ENCODE measurements at places on chromosomes 7 and 10.

- peak; percentile 42 for DNase-seq
Observed at GRCh38 chr10:112951359-112952281, 1.6 kb downstream of the TCF7L2 start.

DNA sequence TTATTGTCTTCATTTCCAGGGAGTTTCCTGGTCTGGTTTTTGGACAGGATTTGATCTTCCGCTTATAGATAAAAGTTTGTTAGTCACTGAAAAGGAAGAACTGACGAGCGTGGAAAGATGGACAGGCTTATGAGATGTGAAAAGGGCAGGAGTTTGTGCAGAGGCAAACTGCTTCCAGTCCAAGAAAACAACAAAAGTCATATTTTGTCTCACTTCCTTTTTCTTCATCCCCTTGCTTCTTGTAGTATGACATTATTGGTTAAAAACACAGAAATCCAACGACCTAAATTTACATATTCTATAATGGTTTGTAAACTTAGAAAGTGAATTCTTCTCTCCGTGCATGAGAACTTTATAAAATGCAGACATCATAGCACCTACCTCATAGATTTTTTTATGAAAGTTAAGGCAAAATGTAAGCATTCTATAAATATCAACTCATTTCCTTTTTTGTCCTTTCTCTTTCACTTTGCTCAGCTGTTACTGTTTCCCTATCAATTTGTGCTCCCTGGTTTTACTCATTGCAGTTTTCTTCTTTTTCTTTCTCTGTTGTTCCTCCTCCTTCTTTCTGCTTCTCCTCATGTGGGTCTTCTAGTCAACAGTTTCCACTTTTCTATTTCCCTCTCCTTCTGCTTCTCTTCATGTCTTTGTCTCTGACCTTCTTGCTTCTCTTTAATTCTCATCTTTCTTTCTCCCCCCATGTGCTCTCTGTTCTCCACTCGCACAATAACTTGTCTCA, 370.2 kb downstream of the ARL4A start:
- no peak for DNase-seq

DNA sequence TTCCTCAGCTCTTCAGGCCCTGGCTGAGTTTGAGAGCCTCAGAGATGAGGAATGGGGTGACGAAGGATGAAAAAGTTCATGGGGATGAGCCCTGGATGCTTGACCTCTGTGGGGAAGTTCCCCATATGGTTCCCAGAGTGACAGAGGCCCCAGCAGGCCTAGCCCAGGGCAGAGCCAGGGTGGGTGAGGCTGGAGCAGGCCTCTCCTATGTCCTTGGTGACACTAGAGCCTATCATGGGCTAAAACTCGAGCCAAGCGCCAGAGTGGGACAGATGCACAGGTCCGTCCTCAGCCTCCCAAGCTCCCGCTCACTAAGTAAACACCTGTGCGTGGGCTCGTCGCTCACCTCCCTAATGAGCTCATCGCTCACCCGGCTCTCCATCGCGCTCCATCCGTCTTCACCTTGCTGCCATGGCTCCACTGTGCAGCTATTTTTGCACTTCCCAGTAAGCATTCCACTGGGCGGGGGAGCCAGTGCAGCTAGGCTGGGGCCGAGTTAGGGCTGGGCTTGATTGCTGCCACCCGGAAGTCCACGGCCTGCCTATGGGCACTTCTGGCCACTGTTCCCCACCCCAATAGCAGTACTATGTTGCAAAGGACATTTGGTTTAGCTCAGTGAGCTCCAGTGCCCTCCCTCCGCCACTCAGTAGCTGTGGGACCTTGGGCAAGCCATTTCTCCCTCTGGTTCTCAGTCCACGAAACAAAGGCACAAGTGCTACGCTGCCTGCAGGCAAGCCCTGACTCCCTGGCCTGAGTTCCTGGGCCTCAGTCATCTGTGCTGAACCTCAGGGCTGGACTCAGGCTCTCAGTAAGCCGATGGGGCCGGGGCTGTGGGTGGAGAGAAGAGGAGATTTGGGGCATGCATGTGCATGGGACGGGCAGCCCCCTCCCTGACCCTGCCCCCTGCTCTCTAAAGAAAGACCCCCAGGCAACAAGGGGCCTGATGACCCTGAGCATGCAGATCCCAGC, 117.3 kb upstream of the PCBD1 start:
- no peak for DNase-seq

GRCh38 chr10:58856508-58857240, 319.8 kb upstream of the PHYHIPL start:
- DNase-seq: no peak

DNA sequence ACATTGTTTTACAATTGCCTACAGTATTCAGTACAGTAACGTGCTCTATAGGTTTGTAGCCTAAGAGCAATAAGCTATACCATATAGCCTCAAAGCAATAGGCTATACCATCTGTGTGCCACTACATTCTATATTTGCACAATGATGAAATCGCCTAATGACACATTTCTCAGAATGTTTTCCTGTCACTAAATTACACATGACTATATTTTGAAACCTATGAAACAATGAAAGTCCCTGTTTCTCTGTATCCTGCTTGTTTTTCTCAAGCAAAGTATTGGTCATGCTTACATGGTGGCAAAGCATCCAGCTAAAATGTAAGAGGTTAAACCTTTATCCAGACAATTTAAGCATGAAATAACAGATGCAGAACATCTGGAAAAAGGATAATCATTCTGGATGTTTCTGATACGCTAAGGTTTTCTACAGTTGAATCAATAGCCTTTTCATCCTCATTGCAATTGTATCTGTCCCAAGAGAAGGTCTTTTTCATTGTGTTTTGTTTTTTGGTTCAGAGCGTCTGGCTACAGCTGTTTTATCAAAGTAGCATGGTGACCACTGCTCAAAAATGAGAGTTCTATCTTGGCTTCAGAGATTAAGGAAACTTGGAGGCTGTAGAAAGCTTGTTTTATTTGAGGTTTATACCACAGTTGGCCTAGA, 81.7 kb downstream of the CSTF2T start:
- DNase-seq: no peak

GRCh38 chr7:22445853-22446252, 54.1 kb downstream of the STEAP1B start:
- no peak for DNase-seq

DNA sequence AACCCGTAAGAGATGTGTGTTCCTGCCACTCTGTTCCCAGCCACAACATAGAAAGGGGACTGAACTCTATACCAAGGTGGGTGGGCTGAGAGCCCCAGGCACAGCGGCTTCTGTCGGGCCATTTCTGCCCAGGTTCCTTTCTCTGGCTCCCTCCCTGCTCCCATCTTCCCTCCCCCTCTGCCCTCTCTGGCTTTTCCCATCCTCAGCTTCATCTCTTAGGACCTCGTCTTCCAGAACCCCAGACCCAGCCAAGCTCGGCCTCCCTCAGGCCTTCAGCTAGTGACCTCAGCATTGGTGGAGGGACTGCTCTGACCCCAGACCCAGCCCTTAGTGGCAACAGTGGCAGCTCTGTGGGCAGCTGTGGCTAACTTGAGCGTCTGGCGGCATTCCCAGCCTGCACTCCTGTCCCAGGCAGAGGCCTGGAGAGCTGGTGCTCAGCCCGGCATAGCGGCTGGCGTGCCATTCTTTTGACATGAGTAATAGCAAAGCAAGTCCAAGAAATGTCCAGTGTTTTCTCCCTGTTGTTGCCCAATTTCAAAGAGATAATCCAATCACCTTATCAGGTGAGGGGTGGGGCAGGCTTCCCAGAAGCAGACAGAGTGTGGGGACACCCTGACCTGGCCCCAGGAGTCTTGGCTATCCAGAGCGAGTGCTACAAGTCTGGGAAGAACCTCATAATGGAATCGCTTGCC, 15.9 kb downstream of the PTPRE start:
- no peak for DNase-seq

- DNase-seq: no peak
Observed at GRCh38 chr7:128221929-128222403, 19.1 kb upstream of the LEP start.

DNA sequence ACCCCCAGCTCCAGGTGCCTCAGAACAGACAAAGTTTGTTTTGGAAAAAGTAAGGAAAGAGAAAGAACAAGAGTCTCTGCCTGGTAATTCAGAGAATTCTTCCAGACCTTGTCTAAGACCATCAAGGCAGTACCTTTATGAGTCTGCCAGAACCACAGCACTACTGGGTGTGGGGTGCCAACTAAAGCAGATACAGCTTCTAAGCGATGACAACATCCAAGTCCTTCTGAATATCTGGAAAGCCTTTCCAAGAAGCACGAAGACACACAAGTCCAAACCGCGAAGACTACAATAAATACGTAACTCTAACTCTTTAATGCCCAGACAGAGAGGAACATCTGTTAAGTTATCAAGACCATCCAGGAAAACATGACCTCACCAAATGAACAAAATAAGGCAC, 94.3 kb downstream of the SIRT1 start:
- DNase-seq: no peak

- no peak for DNase-seq
Observed at GRCh38 chr7:41028580-41028979, 674.3 kb downstream of the INHBA start.

- DNase-seq: no peak
Observed at GRCh38 chr10:125147971-125148439, 12.4 kb downstream of the CTBP2 start.

DNA sequence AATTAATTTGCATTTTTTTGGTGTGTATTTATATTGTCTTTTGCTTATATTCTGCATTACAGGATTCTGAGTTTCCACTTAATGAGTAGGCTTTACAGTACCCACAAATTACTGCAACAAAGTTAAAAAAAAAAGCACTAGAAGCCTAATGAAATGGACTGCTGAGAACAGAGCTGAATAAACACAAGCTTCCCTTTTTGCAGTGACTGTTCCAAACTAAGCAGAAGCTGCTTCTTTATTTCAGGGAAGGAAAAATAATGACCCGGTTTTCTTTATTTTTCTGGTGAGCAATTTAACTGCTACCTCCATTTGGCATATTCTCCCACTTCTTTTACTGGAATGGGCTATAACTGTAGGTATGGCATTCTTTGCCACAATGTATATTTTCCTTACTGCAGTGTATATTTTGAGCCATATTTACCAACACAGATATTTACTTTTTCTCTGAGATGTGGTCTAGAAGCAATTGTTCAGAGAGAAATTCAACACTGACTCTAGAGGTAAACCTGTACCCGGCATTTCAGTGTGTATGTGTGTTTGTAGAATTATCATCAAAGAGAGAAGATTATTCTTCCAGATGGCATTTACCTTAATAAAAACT, 56.9 kb downstream of the HDAC9 start:
- no peak for DNase-seq

- no peak for DNase-seq
Observed at GRCh38 chr10:123139521-123140163, 3.9 kb downstream of the HMX3 start.

GRCh38 chr10:49331431-49331830, 32.5 kb downstream of the C10orf71 start:
- no peak for DNase-seq

GRCh38 chr7:127514499-127514898, 70.9 kb downstream of the GCC1 start:
- DNase-seq: no peak

DNA sequence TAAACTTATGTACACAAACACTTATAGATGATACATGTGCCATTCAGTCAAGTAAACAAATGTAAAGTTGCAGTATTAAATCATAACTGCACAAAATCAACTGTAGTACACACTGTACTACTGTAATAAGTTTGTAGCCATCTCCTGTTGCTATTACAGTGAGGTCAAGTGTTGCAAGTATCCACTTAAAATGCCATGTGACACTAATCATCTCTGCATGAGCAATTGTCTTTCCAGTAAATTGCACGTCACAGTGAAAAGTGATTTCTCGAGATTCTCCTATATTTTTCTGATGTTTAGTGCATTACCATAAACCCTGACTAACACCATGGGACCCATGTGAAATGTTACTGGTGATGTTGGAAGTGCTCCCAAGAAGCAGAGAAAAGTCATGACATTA, 293.3 kb upstream of the SP4 start:
- DNase-seq: no peak

DNA sequence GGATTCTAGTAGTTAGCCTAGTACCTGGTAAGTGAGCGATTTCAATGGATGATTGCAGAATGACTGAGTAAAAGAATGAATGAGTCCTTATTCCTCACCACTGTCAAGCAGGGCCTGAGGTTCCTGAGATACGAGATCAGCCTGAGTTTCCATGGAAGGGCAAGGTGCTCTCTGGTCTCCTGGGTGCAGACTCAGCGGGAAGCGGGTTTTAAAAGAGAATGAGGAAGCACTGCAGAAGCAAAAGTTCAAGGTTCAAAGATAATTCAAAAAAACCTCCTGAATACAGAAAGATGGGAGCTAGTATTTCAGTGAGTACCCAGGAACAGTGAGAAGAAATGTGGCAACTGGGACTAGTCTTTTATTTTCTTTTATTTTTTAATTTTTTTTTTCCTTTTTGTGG, 4.3 kb downstream of the ZNF3 start:
- no peak for DNase-seq

DNA sequence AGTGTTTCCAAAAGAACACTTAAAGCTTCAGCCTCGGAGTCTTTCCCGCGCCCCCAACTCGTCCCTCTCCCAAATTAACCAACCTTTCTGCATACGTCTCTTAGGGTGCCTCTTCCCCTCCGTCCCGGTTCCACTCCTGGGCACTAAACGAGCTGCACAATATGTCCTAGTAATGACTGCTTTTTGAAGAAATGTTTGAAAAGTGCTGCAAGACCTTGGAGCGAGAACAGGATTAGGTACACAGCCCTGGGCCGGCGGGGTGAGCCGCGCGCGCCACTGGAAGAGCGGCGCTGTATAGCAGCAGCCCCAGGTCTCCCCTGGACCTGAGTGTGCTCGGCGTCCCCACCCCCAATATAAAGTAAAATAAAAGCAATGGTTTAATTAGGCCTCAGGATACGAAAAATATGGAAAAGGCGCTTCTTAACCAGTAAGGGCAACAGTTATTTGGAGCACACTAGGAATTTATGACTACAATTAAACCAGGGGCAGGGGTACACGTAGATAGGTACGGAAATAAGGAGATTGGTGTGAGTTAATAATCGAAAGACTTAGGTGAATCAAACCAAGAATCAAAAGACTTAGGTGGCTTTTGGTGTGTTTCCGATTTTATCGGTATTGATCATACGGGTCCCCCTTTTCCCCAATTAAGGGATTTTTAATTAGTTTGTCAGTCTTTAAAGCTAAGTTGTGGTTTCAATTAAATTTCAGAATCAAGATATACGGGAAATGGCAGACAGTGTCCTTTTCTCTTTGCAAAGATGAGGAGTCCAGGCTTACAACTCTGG, 1.9 kb downstream of the TET1 start:
- no peak for DNase-seq

GRCh38 chr7:1097120-1097504, 9.2 kb downstream of the GPER1 start:
- no peak for DNase-seq

GRCh38 chr7:7553386-7553785, 13.3 kb upstream of the MIOS start:
- DNase-seq: no peak

- no peak for DNase-seq
Observed at GRCh38 chr10:121543545-121543944, 54.7 kb downstream of the FGFR2 start.

DNA sequence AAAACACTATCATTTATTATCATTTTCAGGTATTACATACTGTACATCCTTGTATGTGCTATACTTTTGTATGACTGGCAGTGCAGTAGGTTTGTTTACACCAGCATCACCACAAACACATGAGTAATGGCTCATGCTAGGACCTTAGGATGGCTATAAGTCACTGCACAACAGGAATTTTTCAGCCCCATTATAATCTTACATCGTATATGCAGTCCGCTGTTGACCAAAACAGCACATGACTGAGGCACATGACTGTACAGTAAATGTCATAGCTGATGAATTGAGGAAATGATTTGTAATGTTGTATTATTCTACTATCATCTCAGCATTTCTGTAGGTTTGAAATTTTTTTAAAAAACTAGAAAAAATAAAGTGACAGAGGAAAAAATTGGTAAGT, 38.6 kb downstream of the BPGM start:
- DNase-seq: no peak

All from CMK (cell line).